ENCODE measurements at places on chromosomes 2 and 18. TPM values are rescaled to one million over a fixed set of nuclear protein-coding genes. Genes with fewer than 3 reads are reported as not detected.

The QPCT gene
- 21.3 TPM for total RNA-seq

The PAPOLG gene
- total RNA-seq: 8.9 TPM

The SLC8A1 gene
- 0.29 TPM for total RNA-seq

The TRIM43 gene
- total RNA-seq: not detected

The CRYBA2 gene
- total RNA-seq: not detected

The ZNF512 gene
- total RNA-seq: 20.3 TPM

The MC2R gene
- total RNA-seq: not detected

The HNMT gene
- total RNA-seq: 1.3 TPM

The SP140L gene
- total RNA-seq: 3.0 TPM

The KRTCAP3 gene
- 0.62 TPM for total RNA-seq

The IL1R1 gene
- total RNA-seq: 35.7 TPM

The ACOXL gene
- not detected for total RNA-seq

The BMP10 gene
- total RNA-seq: not detected

The COBLL1 gene
- 3.7 TPM for total RNA-seq

The SERPINB13 gene
- not detected for total RNA-seq

The ZAP70 gene
- total RNA-seq: 0.12 TPM

The BCL2 gene
- total RNA-seq: 0.56 TPM

The UGT1A10 gene
- total RNA-seq: not detected

The CNDP1 gene
- total RNA-seq: not detected

The UGT1A5 gene
- 0.13 TPM for total RNA-seq

The CRYGD gene
- total RNA-seq: not detected
